Thymus (tissue), 14 donors: ENCODE measurements at places on chromosomes 5 and 9. TPM values are rescaled to one million over a fixed set of nuclear protein-coding genes. Genes with fewer than 3 reads are reported as not detected.

DNA sequence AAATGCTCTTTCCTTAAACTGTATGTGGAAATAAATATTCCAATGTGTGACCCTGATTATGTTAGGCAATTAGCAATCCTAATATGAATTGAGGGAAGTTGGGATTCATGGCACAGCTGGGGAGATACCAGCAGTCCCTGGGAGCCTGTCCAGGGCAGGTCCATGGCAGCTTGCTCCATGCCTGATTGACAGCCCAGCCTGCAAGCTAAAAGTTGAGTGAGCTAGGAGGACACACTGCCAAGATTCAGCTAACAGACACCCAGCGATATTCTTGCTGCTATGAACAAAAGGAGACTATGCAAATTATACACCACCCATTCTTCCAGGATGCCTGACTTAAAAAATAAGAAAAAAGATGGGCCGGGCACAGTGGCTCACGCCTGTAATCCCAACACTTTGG, 6.2 kb downstream of the TGFBI start:
- H3K36me3 ChIP-seq = no peaks in the 10 kb centered on the region
- peaks cover 23% of the 10 kb centered on the region for H3K4me1 ChIP-seq
- no peak overlapping the region for H3K4me3 ChIP-seq
- peaks cover 4% of the 10 kb centered on the region for H3K27me3 ChIP-seq
- DNase-seq = no peak

NDUFS4 gene
- 122 TPM for total RNA-seq

DNA sequence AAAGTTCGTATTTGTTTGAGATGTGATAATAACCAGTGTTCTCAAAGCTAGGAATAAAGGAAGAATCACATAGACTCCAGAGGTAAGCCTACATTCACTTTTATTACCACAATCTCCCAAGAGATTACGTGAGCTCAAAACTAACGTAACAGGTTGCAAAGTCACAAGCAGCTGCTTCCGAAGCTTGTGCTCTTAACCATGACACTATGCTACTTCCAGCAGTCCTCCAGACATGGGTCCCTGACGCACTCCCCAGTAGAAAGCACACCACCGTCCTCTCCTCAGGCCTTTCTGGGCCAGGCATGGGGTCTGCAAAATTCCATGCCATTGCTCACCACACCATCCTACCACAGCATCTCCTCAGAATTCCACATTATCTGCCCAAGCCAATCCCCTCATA, 84.6 kb downstream of the PAX5 start:
- H3K4me3 ChIP-seq = no peak overlapping the region
- H3K27me3 ChIP-seq = no peaks in the 10 kb centered on the region
- no peaks in the 10 kb centered on the region for H3K36me3 ChIP-seq
- no peak for DNase-seq

DNA sequence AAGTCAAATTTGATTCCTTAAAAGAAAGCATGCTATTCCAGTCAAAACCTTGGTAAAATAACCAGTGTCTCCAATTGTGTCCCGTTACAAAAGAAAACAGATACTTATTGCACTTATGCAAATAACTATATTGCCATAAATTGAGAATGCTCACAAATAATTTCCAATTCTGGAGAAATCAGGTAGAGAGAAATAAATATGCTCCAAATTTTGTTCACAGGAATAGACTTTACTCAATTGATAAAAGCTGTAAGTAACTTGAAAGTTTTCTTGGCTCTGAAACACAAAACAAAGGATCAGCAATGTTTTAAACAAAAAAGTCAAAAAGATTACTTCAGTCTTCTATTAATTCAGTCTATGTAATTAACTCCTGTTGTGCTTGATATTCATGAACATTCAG, 7.8 kb upstream of the DTWD2 start:
- no peak overlapping the region for H3K27ac ChIP-seq
- no peak overlapping the region for H3K4me3 ChIP-seq
- DNase-seq = no peak
- H3K36me3 ChIP-seq = no peaks in the 10 kb centered on the region
- no peaks in the 10 kb centered on the region for H3K4me1 ChIP-seq

CEL gene
- total RNA-seq = 0.76 TPM

SPINK4 gene
- total RNA-seq = 0.38 TPM

DNA sequence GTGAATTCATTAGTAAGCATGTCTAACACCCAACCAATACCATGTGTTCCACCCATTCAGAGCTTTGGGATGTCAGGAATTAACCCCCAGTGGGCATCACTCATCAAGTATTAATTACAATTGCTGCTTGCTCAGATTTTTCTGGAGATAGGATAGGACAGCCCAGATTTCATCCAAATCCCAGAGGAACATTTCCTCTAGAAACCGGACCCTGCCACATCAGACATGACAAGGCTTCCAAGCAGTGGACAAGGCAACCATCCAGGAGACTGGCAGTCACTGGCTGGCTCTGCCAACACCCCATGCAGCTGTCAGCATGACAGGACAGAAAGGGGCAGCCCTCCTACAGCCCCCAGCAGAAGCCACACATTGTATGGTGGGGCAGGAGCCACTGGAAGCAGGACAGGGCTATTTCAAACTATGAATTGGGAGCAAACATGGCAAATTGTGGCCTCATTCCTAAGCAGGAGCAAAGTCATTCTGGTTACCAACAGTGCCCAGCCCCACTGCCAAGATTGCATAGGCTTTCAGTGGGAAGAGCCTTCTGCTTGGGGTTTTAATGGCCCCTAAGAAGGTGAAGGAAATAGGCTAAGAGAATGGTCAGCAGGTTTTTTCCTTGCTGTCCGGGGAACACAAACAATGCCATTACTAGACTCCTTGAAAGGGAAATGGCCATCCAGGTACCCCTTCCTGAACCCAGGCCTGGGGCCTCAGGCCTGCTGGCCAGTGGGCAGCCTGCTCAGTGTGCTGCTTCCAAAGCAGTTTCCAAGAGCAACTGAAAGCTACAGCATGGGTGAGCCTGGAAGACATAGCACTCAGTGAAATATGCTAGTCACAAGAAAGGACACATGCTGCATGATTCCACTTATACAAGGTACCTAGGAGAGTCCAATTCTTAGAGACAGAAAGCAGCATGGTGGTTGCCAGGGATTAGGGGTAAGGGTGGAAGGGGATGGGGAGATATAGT, 294.7 kb upstream of the SLC30A5 start:
- no peak overlapping the region for H3K4me3 ChIP-seq
- H3K36me3 ChIP-seq = no peaks in the 10 kb centered on the region
- no peaks in the 10 kb centered on the region for H3K27me3 ChIP-seq
- H3K27ac ChIP-seq = no peak overlapping the region
- no peaks in the 10 kb centered on the region for H3K4me1 ChIP-seq
